ENCODE measurements at places on chromosomes 1 and 21.

GRCh38 chr1:43540653-43541071 lies 10.0 kb downstream of the PTPRF start:
- peak; percentile 91 for DNase-seq

GRCh38 chr1:18271336-18271735 lies 163.7 kb downstream of the IGSF21 start:
- DNase-seq: no peak

DNA sequence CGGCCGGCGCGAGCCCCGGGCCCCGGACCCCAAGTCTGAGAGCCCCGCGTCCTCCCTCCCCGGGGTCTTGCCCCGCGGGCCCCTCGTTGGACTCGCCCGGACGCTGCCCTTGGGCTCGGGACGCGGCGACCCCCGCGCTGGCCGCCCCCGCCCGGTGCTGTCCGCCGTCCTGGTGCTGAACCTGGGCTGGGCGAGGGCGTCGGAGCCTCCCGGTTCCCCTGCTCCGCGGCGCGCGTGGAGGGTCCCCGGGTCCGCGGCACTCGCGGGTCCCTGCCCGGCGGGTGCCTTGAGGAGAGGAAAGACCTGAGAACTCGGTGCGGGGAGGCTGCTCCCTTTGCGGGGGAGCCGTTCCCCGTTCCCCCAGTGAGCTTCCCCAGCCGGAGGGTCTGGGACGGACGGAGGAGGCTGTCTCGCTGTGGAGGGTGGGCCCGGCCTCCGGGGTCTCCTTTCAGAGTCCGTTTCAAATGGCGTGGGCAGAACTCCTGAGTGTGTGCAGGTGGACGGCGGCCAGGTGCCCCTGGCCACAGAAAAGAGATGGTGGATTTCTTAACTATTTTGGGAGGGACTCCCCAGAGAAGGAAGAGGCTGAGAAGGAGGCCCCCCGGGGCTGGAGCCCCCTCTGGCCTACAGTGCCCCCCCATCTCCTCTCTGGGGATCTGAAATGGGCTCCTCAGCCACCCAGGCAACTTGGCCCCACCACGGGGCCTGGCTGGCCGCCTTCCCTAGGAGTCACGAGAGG lies 595 bp downstream of the GABRD start:
- DNase-seq: no peak

DNA sequence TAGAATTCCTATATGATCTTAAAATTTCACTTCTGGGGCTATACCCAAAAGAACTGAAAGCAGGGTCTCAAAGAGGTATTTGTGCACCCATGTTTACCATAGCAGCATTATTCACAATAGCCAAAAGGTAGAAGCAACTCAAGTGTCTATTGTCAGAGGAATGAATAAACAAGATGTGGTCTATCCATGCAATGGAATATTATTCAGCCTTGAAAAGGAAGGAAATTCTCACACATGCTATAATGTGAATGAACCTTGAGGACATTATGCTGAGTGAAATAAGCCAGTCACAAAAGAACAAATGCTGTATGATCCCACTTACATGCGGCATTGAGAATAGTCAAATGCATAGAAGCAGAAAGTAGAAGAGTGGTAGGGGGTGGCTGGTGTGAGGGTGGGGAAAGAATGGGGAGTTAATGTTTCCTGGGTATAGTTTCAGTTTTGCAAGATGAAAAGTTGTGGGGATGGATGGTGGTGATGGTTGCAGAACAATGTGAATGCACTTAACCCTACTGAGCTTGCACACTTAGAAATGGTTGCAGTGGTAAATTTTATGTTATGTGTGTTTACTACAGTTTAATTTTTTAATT lies 122.4 kb downstream of the TOMM20 start:
- DNase-seq: no peak

DNA sequence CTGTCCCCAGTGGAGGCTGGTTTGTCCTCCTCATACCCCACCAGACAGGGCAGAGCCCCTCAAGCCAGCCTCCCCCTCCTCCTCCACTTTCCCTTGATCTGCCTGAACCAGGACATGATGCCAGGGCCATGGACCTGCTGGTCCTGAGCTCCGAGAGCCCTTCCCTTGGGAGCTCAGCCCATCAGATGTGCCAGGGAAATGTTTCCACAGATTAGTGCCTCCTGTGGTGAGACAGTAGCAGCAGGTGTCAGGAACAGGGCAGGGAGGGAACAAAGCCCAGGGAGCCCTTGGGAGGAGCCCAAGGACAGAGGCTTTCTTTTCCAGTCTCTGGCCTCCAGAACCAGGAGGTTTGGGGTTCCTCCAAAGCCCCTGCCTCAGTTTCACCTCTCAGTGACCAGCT lies 14.6 kb upstream of the SLC41A1 start:
- no peak for DNase-seq

- DNase-seq: no peak
Measured at GRCh38 chr1:177864538-177865305, 105.1 kb downstream of the SEC16B start.

GRCh38 chr1:206037581-206037980 lies 13.9 kb upstream of the CTSE start:
- no peak for DNase-seq

DNA sequence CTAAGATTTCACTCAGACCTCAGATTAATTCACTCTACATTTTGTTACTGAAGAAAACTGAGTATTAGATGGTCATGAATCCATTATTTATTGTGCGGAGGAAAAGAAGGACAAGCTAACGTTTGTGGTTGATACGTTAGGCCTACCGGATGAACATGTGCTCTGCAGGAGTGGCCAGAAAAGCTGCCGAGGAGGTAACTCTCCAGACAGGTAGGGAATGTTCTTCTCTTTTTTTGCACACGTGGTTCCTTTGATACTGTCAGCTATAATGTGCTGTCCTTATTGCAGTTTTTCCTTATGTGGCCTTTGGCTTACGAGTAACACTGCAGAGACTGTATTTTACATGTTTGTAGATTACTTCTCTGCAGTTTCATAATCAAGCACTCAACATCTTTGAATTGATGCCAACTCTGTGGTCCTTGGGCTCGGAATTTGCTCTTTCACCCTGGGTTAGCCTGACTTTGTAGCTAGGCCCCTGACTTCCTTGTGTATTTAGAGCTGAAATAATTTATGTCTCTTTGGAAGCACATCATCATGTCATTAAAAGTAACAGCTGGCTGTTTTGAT lies 13.6 kb downstream of the MTR start:
- DNase-seq: no peak

GRCh38 chr1:145750426-145750825 lies 31.1 kb downstream of the CD160 start:
- DNase-seq: no peak

- DNase-seq: no peak
Measured at GRCh38 chr1:48581270-48581669, 109.3 kb upstream of the SPATA6 start.

DNA sequence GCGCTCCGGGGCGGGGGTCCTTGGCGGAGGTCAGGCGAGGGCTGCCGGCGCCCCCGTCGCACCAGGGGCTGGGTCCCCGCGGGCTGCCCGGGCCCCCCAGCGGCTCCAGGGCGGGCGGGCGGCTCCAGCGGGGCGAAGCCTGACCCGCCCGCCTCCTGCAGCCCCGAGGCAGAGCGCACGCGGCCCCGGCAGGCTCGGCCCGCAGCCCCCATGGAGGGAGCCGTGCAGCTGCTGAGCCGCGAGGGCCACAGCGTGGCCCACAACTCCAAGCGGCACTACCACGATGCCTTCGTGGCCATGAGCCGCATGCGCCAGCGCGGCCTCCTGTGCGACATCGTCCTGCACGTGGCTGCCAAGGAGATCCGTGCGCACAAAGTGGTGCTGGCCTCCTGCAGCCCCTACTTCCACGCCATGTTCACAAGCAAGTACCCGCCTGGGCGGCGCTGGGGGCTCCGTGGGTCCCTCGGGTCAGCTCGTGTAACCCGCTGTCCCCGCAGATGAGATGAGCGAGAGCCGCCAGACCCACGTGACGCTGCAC lies 817 bp downstream of the KLHL17 start:
- DNase-seq: no peak

- DNase-seq: no peak
Measured at GRCh38 chr21:27649762-27650161, 682.9 kb upstream of the ADAMTS5 start.

DNA sequence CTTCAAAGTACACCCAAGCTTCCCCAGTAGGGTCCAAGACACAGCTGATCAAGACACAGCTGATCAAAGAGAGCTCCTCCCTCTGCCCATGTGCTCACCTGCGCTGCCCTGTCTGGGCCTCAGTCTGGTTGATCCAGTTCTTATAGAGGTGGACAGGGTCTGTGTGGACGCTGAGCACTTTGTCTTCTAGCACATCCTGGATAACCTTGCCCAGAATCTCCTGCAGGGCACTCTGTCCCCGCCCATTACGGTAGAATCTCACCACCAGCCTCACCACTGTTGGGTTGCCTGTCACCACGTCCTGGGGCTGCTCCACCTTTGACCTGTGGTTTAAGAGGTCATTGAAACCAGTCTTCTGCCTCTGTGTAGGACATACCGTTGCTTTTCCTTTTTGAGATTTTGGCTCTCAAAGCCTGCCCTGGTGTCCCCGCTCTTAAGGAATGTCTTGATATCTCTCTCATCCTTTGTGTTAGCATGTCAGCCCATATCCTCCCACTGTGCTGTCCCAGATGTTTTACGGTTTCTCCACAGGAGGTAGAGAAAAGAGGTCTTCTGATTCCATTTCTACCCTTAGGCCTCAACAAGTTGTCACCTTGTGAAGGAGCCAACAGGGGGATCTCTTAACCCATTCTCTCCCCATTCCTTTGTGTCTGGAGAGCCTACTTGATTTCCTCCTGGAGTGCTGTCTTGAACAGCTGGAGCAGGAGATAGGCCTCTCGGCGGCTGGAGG lies 33.5 kb downstream of the IQGAP3 start:
- no peak for DNase-seq

- DNase-seq: no peak
Measured at GRCh38 chr1:108077991-108078390, 113.0 kb upstream of the VAV3 start.

DNA sequence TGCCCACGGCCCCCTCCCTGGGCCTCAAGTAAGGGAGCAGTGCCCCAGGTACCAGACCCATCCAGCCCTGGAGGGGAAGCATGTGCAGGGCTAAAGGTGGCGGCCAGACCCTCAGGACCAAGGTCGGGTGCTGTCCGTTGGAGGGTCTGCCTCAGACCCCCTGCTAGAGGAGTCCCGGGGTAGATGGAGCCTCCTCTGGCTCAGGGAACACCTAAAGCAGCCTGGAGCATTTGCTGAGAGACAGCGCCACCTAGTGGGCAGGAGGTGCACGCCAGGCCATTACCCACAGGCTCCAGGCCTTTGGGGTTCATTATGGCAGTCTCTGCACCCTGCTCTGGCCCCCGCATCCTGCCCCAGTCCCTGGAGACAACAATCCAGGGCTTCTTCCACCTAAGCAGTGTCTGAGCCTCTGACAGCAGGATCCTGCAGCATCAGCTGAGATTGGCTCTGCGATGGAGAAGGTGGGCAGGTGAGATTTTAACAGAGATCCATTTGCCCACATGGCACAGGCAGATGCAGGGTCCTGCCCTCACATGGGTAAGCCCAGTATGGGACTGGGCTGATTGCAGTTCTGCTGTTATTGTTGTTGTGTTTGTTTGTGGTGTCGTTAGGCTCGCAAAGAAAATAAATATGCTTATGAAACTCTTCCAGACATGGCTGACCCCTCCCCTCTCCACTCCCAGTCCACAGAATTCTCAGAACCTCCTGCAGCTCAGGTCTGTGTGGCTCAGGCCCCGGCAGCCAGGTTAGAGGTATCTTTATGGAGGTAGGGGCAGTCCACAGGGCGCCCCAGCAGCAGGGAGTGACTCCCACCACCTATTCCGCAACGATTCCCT lies 42.4 kb downstream of the CTNNBIP1 start:
- peak; percentile 94 for DNase-seq

DNA sequence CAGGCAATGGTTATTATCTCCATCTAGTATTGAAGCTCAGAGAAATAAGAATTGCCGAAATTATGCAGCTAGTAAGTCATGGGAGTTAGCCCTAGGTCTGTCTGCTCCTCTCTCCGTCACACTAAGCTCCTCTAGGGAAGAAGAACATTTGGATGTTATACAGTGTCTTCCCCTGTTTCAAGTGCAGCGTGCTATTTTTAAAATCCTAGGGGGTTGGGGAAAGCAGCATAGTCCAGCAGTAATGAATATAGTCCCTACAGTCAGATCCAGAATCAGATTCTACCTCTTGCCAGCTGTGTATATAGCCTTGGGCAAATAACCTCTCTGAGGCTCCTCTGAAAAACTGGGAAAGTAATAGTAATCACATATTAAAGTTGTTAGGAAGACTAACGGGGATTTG lies 44.5 kb upstream of the OSBPL9 start:
- DNase-seq: no peak

DNA sequence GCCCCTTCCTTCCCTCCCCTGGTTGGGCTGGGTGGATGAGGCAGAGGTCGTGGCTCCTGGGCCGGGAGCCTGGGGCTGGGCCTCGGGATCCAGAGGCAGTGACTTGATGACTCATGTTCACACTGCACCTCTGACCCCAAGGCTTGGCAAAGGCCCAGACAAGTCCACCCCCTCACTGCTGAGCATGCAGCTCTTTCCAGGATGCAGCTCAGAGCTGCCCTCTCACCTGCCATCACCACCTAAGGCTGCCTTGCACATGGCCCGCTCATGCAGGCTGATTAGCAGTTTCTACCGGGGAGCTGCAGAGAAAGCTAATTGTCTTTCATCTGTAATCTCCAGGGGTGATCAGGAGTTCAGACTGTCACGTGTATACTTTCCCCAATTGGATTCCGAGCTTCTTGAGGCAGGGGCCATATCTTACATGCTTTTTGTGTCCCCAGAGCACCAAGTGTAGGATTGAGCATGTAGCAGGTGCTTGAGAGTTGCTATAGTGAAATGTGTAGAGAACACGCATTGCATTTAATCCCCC lies 62.1 kb downstream of the LRRN2 start:
- DNase-seq: no peak

GRCh38 chr1:90807329-90807728 lies 90.2 kb upstream of the BARHL2 start:
- DNase-seq: no peak

- DNase-seq: no peak
Measured at GRCh38 chr21:16740511-16740910, 772.3 kb upstream of the CXADR start.

DNA sequence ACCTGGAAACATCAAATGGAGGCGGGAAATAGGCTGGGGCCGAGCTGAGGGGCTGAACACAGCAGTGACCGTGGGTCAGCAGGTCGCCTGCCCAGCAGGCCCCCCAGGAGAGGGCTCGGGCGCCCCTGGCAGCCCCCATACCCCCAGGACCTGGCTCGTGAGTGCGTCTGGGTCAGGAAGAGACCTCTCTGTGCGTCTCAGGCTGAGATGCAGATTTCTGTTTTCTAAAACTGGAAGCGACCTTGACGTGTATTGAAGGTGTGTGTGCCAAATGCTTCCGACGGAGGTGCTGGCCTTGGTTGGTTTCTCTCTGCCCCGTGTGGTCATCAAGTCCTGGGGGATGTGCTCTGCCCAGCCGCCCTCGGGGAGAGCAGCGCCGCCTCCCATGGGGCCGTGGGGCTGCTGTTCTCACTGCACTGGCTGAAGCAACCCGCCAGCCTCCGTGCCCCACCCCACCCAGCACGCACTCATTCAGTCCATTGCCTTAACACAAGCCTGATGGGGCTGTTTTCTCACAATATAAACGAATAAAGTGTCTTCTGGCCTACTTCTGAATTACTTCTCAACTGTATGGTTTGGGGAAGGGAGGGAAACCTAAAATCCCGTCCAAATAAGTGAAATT lies 7.4 kb downstream of the PEX10 start:
- no peak for DNase-seq
